ENCODE measurements at places on chromosomes 16 and 17.

GRCh38 chr17:30376621-30377452 lies 1.9 kb upstream of the CPD start:
- DNase-seq = no peak

- DNase-seq = peak; percentile 80
These were observed 13.4 kb upstream of the SULT1A1 start for GRCh38 chr16:28623172-28623711.

GRCh38 chr16:75497558-75497957 lies 2.3 kb upstream of the CHST6 start:
- DNase-seq = no peak

- no peak for DNase-seq
These were observed 9.4 kb upstream of the CMTM4 start for GRCh38 chr16:66705790-66706505.

GRCh38 chr16:86517033-86517432 lies 6.7 kb downstream of the FOXF1 start:
- DNase-seq = no peak

- no peak for DNase-seq
These were observed 520.8 kb downstream of the GRIN2A start for GRCh38 chr16:9661336-9662017.

GRCh38 chr17:74748279-74748528 lies 224 bp upstream of the NHERF1 start:
- DNase-seq = no peak

- DNase-seq = no peak
These were observed 6.0 kb downstream of the USP36 start for GRCh38 chr17:78834571-78834970.
